Stimulated activated CD4-positive, alpha-beta T cell treated with anti-CD3 and anti-CD28 coated beads, Interleukin-1b, Interleukin-23, amount 100 ng/mL, for 24 hours (primary cell): ENCODE measurements at places on chromosomes 5 and 9.
A peak's percentile ranks its signal among the peaks of the same experiment; 100 is the strongest.

- DNase-seq, result no peak
Observed at GRCh38 chr5:136129445-136129844, 3.2 kb upstream of the SMAD5 start.

DNA sequence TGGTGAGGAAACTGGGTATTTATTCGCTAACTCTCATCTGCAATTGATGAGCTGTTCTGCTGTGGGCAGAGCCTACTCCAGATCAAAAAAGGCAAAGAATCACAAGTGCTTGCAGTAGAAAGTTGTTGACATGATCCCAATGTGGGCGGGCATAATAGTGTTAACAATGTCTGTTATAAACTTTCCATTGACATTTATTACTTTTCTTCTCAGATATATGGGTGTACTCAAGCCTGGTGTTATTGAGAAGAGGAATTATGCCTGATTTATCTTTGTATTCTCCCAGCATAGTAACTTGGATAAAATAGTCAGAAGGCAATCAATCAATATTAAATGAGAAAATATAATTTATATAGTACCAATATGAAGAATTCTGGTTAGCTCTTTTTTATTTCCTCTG, 47.8 kb downstream of the ZNF474 start:
- DNase-seq, result no peak

DNA sequence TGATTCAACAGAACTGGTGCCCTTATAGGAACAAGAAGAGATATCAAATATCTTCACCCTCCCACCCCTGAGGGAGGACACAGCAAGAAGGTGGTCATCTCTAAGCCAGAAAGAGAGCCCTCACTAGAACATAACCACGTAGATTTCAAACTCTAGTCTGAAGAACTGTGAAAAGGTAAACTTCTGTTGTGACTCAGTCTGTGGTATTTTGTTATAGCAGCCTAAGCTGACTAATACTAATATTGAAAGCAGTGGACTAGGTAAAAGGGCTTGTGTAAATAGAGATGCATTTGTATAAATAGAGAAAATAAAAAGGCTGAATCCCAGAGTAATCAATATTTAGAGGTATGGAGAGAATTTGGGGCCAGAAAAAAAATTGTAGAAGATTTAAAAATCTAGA, 157.6 kb upstream of the CCNH start:
- no peak for DNase-seq

DNA sequence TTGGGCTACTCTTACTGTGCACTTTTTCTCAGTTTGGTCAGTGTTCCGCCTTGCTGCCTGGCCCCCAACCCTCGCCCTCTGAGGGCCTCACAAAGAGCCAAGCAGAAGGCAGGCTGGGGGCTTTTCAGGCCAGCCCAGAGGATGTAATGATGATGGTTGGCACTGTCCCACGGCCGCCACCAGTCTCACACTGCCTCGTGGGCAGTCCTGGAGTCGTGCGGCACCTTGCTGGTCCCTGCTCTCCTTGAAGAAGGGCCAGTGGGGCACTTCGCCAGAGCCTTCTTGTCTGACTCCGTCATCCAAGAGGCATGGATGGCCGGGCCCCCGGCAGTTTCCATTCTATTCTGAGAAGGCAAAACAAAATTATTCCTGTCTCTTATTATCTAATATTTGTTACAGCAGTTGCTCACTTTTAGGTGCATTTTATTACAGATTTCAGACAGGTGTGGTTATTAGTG, 21.0 kb downstream of the TENT4A start:
- DNase-seq, result no peak

DNA sequence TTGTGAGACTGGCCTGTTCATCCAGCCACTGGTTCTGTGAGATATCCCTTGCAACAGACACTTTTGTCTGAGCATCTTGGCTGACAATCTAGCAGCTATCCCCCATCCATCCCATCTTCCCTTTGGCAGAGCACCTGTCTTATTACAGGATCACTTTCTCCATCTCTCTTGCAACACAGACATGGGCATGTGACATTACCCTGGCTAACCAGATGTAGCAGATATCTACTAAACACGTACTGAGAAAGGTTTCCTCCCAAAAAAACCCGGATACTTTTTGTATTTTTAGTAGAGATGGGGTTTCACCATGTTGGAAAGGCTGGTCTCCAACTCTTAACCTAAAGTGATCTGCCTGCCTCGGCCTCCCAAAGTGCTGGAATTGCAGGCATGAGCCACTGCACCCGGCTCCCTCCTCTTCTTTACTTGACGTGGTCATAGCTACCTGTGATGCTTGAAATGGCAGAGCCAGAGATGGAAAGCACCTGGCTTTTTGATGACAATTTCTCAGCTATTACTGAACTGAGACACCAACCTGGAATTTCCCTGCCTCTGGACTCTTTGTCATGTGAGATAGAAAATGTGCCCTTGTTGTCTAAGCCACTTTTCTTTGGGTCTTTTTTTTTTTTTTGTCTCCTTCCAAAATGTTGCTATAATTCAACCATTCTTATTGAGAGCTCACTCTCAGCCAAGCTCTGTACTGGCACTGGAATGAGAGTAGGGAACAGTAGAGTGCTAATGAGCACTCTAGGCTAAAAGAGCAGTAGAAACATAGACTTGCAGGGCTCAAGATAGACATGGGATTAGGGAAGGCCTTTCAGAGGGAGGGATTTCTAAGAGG, 32.6 kb downstream of the FNBP1 start:
- DNase-seq, result no peak

DNA sequence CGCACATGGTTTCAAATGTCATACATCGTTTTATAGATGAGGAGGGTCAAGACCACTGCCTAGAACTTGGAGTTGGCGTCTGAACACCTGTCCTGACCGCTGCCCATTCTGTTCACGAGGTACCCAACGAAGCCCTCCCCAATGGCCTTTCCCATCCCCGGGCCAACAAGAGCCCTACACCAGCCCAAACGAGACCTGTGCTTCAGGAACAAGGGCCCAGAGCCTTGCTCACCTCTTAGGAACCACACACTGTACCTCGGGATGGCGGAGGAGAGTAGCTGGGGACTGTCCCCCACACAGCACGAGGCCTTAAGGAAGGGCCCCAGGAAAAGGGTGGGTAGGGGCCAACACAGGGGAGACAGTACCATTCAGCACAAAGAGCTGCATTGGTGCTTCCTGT, 3.0 kb downstream of the SURF6 start:
- no peak for DNase-seq

- DNase-seq, result no peak
Observed at GRCh38 chr9:28287455-28287854, 714.2 kb upstream of the C9orf72 start.

GRCh38 chr5:74324556-74324955, 316.0 kb downstream of the ENC1 start:
- no peak for DNase-seq

DNA sequence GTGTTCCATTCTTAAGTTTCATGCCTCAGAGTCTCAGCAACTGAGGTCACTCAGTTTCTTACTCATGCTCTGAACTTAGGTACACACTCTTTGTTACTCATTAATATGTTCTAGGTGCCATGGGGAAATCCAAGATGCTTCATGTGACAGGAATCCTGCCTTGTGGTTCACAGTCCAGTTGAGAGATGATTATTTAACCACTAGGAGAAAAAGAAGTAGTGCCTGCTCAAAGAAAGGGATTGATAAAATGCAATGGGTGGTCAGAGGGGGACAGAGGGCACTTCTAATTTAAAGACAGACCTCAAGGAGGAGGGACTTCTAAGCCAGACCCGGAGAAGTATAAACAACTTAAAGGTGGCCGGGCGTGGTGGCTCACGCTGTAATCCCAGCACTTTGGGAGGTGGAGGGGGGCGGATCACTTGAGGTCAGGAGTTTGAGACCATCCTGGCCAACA, 69.0 kb downstream of the UGCG start:
- no peak for DNase-seq

GRCh38 chr9:101140764-101141163, 112.2 kb downstream of the PLPPR1 start:
- DNase-seq, result no peak

GRCh38 chr5:9894571-9895301, 264.6 kb upstream of the TAS2R1 start:
- DNase-seq, result no peak

GRCh38 chr9:125696106-125696647, 10.8 kb downstream of the MAPKAP1 start:
- DNase-seq, result no peak

GRCh38 chr9:84054341-84055010, 73.9 kb downstream of the RMI1 start:
- DNase-seq, result no peak

DNA sequence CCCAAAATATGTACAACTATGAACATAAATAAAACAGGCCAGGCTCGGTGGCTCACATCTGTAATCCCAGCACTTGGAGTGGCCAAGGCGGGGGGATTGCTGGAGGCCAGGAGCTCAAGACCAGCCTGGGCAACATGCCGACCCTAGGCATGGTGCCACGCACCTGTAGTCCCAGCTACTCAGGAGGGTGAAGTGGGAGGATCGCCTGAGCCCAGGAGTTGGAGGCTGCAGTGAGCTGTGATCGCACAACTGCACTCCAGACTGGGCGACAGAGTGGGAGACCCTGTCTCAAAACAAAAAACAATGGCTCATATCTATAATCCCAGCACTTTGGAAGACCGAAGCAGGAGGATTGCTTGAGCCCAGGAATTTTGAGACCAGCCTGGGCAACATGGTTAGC, 1.5 kb downstream of the HAUS6 start:
- no peak for DNase-seq

DNA sequence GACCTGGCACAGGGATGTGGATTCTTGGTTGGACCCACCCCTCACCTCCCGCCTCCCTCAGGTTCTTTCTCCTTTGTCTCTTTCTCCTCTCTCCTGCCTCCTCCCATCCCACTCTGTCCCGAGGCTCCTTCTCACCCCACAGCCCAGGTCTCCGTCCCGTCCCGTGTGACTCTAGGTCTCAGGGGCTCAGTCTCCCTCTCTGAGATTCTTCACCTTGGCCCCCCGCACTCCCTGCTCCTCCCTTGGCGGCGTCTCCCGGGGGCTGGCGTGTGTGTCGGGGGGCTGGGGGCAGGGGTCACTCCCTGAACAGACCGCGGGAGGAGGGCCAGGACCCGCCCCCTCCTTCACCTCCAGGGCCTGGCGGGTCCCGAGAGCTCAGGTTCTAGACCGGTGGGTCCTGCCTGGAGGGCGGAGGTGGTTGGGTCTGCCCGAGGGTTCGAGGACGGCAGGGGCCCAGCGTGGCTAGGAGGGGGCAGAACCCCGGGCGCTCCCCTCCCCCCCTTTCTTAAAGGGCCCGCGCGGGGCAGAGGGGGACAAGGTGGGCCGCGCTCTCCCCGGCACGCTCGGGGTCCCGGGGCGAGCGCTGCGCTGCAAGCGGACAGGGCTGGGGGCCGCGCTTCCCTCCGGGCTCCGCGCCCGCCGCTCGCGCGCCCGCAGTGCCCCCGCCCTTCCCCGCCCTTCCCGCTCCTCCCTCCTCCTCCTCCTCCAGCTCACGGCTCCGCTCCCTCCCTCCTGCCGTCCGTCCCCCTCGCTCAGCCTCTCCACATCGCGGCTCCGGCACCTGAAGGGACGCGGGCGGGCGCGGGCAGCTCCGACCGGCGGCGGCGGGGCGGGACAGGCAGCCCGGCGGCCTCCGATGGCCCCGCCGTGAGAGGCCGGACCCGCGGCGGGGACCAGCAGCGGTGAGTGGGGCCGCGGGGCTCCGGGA, at the start of gene PSD2:
Gene PSD2, plus strand, starts transcription at position 735 of the 928 bp plus-strand sequence. CDS start 13,633 bp downstream, outside the sequence.
- peak; percentile 12 for DNase-seq

DNA sequence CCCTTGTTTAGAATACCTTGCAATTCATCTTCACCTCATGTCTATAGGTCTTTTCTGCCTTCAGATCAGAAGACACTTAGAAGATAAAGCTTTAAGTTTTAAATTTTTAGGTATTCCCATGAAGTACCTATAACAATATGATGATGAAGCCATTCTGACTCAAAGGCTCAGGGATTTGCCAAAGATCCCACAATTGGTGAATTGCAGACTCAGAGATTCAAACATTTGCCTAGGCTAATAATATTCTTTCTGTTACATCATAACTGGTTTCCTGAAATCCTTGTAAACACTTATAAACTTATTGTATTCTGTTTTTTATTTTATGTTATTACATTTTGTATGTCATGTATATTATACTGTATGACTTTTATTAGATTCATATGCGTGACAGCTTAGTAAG, 62.8 kb upstream of the ZFAND5 start:
- no peak for DNase-seq

- no peak for DNase-seq
Observed at GRCh38 chr5:14234204-14234603, 91.1 kb downstream of the TRIO start.

GRCh38 chr9:98551511-98552286, 157.0 kb downstream of the GABBR2 start:
- no peak for DNase-seq

GRCh38 chr9:80875947-80876346, 813.4 kb downstream of the TLE1 start:
- DNase-seq, result no peak

DNA sequence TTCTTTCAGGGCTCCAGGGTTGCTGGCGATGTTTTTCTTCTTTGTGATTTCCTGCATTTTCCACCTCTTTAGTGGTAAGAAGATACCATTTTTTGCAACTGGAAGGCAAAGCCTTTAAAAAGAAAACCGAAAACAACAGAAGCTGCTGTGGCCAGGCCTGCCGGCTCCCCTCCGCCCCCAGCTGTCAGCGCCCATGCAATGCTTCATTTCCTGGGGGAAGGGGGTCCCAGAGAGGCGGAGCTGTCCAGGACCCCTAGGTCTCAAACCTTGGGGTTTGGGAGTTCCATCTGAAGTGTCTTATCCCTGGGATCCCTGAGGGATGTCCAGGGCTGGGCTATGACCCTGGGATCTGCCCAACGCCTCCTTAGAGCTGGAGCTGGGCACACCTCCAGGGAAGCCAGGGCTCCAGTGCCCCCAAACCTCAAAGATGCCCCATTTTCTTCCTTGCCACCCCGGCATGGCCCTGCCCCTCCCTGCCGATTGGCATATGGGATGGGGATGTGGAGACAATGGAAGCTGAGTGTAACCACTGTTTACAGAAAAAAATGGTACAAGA, 257.2 kb upstream of the MVB12B start:
- no peak for DNase-seq

DNA sequence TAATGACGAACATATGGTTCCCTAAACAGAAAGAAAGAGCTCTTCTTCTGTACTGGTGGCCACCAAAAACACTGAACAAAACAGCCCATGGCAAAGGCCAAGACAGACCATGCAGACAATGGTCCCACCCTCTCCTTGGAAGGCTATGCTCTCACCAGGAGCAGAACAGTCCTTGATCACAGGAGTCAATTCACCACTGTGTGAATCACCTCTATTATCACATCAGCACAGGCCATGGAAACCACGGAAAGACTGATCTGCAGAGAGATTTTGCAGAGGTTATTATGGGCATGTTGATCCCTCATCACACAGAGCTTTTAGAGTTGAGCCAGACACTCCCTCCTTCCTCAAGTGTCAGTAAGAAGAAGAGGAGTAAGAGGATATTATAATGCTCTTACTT, 134.0 kb upstream of the RASEF start:
- no peak for DNase-seq

DNA sequence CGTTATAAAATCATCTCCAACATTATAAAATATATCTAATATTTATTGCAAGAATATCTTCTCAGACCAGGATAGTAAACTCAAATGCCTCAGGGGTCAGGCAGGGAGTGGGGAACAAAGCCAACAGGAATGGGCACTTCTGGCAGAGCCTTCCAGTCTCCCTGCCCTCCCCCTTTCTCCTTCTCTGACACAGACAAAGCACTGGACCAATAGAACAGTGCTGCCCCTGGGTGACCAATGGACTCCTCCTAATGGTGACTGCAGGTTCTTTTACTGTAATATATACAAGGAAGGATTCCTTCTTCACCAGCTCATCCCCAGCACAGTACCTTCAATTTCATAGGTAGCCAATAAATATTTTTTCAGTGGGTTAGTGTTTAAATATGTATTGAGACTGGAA, 31.1 kb upstream of the MAMDC2 start:
- no peak for DNase-seq
